ENCODE measurements at places on chromosomes 2 and 18.

- DNase-seq, result no peak
These were observed 53.3 kb downstream of the IL1R2 start for GRCh38 chr2:102044967-102045489.

- DNase-seq, result no peak
These were observed 67.1 kb upstream of the MSTN start for GRCh38 chr2:190129421-190130199.

DNA sequence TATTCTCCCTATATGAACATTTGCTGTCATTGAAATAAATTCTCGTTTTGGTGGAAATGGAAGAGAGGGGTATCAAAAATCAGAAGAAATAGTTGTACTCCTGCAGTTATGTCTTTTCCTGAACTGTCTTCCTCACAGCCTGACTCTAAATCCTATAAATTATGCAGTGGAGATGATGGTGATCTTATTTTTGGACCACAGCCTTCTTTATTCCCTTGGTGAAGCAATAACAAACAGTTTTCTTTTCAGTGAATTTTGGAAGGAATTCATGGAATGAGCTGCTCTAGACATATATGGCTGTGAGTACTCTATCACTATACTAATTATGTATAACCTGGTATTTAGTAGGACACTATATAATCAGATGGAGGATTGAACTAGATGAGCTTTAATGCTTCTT is 1.7 kb upstream of the SLC25A12 start:
- DNase-seq, result no peak

DNA sequence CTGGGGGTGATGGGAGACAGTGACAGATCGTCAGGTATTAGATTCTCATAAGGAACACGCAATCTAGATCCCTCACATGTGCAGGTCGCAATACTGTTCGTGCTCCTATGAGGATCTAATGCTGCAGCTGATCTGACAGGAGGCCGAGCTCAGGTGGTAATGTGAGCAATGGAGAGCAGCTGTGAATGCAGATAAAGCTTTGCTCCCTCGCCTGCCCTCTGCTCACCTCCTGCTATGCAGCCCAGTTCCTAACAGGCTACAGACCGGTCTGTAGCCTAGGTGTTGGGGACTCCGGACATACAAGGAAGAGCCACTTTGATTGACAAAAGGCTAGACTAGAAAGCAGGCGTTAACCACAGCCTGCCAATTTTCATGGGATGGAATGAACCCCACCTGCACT is 183.6 kb upstream of the TMEM200C start:
- no peak for DNase-seq

DNA sequence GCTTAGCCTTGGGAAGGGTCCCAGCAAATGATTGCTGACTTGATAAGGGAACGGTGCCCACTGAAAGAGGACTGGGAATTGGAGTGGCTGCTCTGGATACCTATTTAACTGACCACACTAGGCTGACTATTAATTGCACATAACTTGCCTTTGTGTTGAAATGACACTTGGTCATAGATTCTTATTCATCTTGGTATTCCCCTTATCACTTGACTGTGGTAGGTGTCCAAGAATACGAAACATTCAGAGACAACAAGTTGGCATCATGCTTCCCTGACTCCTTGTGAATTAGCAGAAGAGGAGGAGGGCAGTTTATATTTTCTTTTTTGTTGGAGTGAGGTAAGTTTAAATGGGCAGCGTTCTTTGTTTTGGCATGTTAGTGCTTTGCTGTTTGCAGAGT is 13.4 kb downstream of the FMNL2 start:
- DNase-seq, result no peak

- no peak for DNase-seq
These were observed at the start of gene RAB27B for GRCh38 chr18:54828281-54828881. TSS of gene RAB27B (plus strand) at chr18:54828477. CDS start at chr18:54877586, 49,109 bp downstream.

All from cortex of kidney (tissue), 1 donor.